ENCODE measurements at places on chromosomes 16 and 17.

DNA sequence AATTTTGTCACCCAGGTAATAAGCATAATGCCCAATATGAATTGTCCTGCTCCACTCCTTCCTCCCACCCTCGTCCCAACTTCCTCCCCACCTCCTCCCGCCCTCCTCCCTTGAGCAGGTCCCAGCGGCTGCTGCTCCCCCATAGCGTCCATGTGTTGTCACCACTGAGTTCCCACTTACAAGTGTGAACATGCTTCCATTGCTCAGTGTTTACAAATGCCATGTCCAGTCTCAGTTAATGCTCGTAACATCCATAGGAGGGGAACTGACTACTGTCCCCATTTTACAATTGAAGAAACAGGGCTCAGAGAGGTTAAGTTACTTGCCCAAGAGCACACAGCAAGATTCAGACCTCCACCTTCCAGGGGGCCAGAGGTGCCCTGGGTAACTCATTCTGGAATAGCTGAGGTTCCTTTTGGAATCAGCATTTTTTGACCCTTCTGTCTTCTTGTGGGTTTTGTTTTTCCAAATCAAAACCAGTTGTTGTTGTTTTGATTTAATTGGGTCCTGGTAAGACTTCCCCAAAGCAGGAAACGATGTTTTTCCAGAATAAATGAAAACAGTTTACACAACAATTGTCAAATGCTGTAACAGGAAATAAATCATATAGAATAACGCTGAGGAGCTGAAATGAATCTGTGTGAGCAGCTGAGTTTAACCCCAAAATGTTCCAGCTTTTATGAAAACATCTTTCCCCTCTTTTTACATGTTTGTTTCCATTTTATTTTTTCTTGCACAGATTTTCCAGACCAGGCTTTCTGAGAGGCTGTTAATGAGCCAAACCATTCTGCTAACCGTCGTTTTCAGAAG is 73.9 kb downstream of the ZDHHC7 start:
- DNase-seq, result no peak

GRCh38 chr17:29592850-29593551 is at the start of gene ANKRD13B:
TSS of gene ANKRD13B (plus strand) at chr17:29593132. CDS start at chr17:29593622, 490 bp downstream.
- DNase-seq, result no peak

DNA sequence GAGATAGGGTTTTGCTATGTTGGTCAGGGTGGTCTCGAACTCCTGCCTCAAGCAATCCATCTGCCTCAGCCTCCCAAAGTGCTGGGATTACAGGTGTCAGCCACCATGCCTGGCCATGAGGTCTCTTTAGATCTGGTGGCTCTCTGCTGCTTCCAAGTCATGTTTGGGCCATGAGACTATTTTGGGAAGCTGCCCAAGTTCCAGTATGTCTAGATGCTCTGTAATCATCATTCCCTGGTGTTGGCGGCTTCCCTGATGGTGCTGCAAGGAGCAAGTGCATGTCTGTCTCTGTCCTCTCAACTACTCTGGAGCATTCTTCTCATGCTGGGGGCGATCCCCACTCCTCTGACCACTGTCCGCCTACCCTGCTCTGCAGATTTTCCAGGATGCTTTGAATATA is 6.4 kb upstream of the ODF4 start:
- DNase-seq, result no peak

GRCh38 chr17:38420518-38420917 is 7.7 kb upstream of the ARHGAP23 start:
- DNase-seq, result no peak

DNA sequence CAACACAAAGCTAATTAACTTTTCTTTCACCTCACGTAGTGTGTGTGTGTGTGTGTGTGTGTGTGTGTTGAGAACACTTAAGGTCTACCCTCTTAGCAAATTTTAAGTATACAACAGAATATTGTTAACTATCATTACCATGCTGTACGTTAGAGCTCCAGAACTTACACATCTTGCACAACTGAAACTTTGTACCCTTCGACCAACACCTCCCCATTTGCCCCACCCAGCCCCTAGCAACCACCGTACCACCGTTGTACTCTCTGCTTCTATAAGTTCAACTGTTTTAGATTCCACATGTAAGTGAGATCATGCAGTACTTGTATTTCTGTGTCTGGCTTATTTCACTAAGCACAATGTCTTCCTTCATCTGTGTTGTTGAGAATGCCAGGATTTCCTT is 28.1 kb upstream of the MLYCD start:
- no peak for DNase-seq

DNA sequence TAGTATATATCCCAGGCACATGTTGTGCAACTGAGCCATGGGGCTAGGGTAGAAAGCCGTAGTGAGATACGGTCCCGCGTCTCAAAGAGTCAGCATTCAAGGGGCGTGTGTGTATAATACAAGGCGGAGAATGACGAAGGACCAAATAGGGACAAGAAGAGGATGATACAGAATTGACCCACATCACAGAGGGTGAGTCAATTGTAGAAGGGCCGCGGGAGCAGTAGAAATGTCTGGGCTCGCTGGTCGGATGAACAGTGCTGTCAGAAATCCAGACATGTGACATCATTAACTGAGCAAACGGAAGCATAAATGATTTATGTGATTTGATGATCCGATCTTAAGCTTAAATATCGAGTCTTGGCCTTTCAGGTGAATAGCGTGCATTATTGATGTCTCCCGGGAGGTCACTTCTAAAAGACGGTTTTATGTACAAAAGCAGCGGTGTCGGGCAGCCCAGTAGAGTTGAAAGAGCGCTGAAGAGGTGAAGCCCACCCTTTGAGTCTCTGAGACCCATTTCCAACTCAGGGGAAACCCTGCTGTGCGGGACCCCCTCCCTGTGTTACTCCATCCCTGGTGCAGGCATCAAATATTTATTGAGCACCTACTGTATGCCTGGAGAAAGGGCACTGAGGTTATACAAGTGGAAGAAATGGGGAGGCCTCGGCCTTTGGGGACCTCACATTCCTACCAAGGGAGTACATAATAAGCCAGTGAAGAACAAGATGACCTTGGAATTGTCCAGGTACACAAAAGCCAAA is 45.1 kb downstream of the ATP2C2 start:
- no peak for DNase-seq

GRCh38 chr16:2238150-2238837 is 2.0 kb downstream of the DNASE1L2 start:
- no peak for DNase-seq

DNA sequence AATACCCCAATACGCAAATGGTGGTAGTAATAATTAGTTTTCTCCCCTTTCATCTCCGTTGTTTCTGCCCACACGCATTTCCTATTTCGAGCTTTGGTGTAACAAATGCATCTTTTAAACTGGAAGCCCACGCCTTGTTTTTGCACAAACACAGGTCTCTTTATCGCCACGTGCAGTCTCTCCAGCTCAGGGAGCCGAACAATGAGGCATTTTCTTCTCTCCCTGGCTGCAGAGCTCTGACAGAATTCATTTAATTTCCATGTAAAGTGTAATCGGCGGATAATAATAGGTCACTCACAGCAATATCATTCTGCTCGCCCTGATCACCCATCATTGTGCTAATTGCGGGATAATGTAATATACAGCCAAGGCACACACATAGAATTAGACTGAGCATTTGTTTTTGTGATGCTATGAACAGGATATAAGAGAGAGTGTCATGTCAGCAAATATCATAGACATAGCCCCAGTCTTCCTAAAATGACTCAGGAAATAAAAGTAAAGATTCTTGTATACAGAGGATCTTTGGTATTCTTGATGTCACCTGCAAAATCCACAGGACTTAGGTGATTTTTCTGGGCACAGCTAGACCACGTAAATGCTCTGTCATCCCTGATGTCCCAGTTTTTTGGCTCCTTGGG is 452.6 kb upstream of the CDH11 start:
- no peak for DNase-seq

- DNase-seq, result no peak
Measured at GRCh38 chr17:78784352-78784751, 2.3 kb upstream of the CYTH1 start.
